ENCODE measurements at places on chromosomes 4 and X. TPM values are rescaled to one million over a fixed set of nuclear protein-coding genes. Genes with fewer than 3 reads are reported as not detected.

DNA sequence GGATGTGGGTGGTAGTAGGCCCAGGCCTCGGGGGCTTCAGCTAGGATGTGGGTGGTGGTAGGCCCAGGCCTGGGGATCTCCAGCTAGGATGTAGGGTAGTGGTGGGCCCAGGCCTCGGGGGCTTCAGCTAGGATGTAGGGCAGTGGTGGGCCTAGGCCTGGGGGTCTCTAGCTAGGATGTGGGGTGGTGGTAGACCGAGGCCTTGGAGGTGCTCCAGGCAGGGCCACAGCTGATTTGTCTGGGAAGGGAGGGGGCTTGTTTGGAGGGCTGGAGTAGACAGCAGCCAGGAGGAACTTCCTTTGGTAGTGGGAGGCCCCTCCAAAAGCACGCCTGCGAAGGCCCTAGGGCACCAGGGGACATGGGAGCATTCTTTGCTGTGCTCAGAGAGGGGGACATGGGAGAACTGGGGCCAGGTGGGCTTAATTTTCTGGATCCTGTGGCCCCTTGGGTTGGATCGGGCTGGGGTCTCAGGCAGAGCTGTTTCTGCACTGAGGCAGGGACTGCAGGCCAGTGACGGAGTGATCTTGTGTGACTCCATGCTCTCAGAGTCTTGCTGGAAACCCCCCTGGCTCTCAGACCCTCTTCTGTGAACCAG is 3.3 kb upstream of the SPON2 start:
- peaks cover 16% of the 10 kb centered on the region for H3K27me3 ChIP-seq
- no peak for DNase-seq
- H3K36me3 ChIP-seq = peaks cover 2% of the 10 kb centered on the region
- no peak overlapping the region for H3K4me3 ChIP-seq
- peaks cover 25% of the 10 kb centered on the region for H3K4me1 ChIP-seq

DNA sequence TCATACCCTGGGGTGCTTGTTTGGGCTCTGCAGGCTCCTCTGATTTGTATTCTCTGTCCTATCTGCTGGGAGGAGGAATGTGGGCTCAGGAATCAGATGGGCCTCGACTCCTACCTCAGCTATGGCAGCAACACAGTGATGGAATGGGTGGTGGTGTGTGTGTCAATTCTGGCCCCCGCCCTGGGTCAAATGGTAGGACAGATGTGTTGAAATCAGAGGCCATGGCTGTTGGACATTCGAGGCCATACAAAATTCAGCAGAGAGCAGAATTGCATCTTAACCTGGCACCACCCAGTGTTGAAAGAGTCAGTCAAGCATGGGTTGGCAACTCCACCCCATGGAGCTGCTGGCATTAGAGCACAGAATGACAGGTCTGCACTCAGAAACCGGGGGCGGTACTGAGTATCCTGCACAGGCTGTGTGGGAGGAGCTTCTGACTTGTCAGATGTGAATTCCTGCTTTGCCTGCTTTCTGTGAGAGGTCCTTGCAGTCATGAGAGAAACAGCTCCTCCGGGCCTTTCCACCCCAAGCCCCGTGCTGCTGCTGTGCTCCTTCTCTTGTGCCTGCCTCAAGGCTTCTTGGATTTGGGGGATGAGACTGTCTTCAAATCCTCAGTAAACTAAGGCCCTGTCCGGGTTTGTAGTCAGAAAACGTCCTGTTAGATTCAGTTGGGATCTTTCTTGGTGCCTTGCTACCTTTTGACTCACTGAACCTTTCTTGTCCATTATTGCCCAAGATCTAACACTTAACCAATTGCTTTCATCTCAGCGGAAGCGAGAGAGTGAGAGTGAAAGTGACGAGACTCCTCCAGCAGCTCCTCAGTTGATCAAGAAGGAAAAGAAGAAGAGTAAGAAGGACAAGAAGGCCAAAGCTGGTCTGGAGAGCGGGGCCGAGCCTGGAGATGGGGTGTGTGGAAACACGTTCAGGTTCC is 13.0 kb downstream of the DKC1 start:
- DNase-seq = peak; percentile 57
- peak overlapping the region; percentile 80 for H3K27ac ChIP-seq
- peaks cover 55% of the 10 kb centered on the region for H3K36me3 ChIP-seq
- H3K27me3 ChIP-seq = no peaks in the 10 kb centered on the region

LDB2 gene
- not detected for total RNA-seq

DNA sequence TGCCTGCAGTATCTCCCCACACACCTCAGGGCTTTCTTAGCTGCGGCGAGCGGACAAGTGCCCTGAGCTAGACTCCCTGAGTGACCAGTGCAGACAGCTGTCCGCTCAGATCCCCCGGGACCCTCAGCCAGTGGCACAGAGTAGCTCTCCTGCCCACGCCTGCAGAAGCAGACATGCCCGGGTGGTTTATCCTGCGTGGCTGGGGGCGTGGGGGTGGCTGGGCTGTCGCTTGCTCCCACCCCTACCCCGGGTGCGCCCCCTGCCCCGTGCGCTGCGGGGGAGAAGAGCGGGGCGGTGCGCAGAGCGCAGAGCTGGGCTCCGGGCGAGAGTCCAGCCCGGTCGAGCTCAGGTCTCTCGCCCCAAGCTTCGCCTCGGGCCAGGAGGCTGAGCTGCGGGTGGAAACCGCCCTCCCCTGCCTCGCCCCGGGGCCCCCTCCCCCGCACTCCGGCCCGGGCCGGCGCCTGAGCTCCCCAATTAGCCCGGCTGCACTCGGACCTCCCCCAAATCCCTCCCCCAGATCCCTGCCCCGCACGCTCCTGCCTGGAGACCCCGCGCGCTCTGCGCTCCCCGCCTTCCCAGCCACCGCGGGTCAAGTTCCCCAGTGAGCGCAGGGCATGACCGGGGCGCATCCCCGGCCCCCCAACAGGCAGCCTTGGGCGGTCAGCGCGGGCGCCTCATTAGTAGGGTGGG is 11.7 kb upstream of the SHOX start:
- H3K36me3 ChIP-seq = no peaks in the 10 kb centered on the region
- no peak overlapping the region for H3K4me3 ChIP-seq
- no peak overlapping the region for H3K27ac ChIP-seq
- DNase-seq = no peak
- peaks cover 4% of the 10 kb centered on the region for H3K4me1 ChIP-seq

DNA sequence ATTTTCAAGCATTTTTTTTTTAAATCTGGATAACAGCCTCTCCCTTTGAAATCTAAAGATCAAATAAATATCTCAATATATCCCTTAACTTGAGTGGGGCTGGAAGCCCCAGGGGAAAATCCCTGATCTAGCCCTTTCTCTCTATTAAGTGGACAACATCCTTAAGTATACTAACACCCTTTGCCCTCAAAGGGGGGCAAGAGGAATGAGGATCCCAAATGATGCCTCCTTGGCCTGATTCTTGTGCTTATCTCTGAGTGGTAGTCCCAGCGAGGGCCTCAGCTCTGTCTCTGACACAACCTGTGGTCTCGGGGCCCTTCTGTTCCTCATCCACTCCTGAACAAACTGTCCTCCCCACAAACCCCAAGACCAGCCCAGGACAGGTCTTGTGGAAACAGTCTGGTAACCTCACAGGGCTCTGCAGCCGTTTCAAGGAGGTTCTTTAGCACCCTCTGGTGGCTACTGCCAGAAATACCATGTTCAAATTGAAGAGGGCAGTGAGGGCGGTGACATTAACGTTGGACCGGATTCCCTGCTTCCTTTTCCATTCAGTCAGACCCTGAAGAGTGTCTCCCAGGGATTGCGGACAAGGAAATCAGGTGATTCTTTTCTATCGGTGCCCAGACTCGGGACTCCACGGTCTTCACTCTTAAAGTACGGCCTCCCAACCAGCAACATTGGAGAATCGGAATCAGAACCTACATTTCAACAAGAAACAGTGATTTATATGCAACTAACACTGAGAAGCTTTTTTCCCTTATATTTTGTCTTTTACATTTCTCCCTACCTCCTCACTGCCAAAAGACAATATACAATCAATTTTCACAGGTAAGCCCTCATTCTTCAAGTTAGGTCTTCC is 13.0 kb downstream of the CXCL13 start:
- H3K27ac ChIP-seq = no peak overlapping the region
- H3K4me3 ChIP-seq = no peak overlapping the region
- DNase-seq = peak; percentile 79
- H3K4me1 ChIP-seq = peaks cover 6% of the 10 kb centered on the region
- H3K36me3 ChIP-seq = no peaks in the 10 kb centered on the region
- peaks cover 15% of the 10 kb centered on the region for H3K27me3 ChIP-seq

- no peak overlapping the region for H3K27ac ChIP-seq
- no peak for DNase-seq
- no peak overlapping the region for H3K4me3 ChIP-seq
- H3K4me1 ChIP-seq = peaks cover 8% of the 10 kb centered on the region
Measured at GRCh38 chrX:119479845-119480244, 11.6 kb downstream of the SLC25A5 start.

DNA sequence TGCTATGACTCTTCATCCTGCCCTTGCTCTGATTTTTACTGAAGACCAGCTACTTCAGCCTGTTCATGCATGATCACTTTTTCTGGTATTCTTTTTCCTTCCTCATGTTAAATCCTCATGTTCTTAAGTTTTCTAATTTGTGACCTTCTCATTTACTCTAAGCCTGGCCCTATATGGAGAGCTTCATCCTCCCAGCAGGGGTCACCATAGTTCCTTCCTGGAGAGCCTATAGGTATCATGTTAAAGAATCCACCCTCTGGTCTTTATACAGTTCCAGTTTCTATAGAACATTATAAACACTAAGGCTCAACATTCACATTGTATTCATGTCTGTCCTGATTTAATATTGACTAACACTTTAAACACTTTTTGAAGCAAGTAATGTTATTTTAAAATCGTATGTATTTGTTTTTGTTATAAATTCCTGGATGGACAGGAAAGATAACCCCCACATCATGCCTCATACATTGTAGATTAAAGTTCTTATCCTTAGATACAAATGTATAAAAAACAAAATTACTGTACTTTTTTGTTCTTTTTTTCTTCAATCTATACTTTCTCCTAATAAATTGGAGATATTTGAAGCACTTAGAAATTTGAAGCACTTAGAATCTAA is 53.8 kb upstream of the OTUD4 start:
- peak; percentile 79 for DNase-seq
- no peaks in the 10 kb centered on the region for H3K4me1 ChIP-seq
- no peaks in the 10 kb centered on the region for H3K36me3 ChIP-seq
- H3K27ac ChIP-seq = no peak overlapping the region

TSPAN7 gene
- total RNA-seq = 0.74 TPM

DNA sequence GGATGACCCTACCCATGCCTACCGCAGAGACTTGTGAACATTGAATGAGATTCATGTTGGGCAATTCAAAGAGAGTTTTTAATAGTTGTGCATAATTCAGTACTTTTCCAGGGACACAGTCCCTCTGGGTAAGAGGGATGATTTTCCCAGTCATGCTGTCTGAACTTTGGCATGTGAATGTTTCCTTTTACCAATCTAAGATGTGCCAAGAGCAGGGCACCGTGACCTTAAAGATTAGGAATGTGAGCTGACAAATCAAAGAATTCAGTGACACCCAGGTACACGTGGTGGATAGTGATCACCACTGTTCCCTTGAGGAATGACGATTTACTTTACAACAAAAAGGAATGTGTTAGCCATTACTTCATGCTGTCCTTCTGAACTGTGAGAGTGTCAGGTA is 515.6 kb downstream of the PPARGC1A start:
- H3K36me3 ChIP-seq = no peaks in the 10 kb centered on the region
- H3K4me3 ChIP-seq = no peak overlapping the region
- H3K4me1 ChIP-seq = no peaks in the 10 kb centered on the region
- no peak overlapping the region for H3K27ac ChIP-seq
- no peaks in the 10 kb centered on the region for H3K27me3 ChIP-seq

NEUROG2 gene
- total RNA-seq = 0.13 TPM

CNKSR2 gene
- total RNA-seq = 9.4 TPM

- H3K27me3 ChIP-seq = peaks cover 7% of the 10 kb centered on the region
- no peaks in the 10 kb centered on the region for H3K36me3 ChIP-seq
- H3K4me3 ChIP-seq = no peak overlapping the region
- no peaks in the 10 kb centered on the region for H3K4me1 ChIP-seq
- no peak overlapping the region for H3K27ac ChIP-seq
Measured at GRCh38 chrX:14505648-14506047, 23.7 kb upstream of the GLRA2 start.

- no peaks in the 10 kb centered on the region for H3K36me3 ChIP-seq
- DNase-seq = no peak
- H3K27ac ChIP-seq = no peak overlapping the region
- H3K4me1 ChIP-seq = no peaks in the 10 kb centered on the region
- no peak overlapping the region for H3K4me3 ChIP-seq
Measured at GRCh38 chrX:50152456-50152855, 48.4 kb downstream of the AKAP4 start.

GRCh38 chr4:145436796-145437195 is 44.9 kb upstream of the SMAD1 start:
- H3K36me3 ChIP-seq = no peaks in the 10 kb centered on the region

Measured in activated CD8-positive, alpha-beta T cell treated with anti-CD3 and anti-CD28 coated beads for 36 hours (primary cell).